ENCODE measurements at places on chromosomes 3 and 15. TPM values are rescaled to one million over a fixed set of nuclear protein-coding genes. Genes with fewer than 3 reads are reported as not detected.

Gene TM4SF1
- not detected for polyA plus RNA-seq

GRCh38 chr3:60887574-60887973 lies 363.7 kb downstream of the FHIT start:
- no peak for DNase-seq

DNA sequence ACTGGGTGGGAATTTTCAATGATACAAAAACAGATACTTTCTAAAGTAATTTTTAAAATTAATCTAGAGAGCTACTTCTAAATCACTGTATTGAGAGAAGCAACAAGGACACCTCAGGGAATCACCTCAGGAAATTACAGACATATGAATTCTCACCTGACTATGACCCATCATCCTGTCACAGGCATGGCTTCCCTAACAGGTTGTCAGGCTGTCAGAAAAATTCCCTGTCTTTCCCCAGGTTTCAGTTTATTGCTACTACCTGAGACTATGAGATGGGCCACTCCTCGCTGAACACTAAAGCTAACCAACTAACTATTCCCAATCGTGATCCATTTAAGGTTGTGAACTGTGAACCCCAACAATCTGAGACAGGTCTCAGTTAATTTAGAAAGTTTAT lies 66.1 kb downstream of the CD200 start:
- no peak for DNase-seq

GRCh38 chr3:25556447-25556846 lies 108.3 kb downstream of the TOP2B start:
- DNase-seq, result no peak

All from B cell (primary cell).